ENCODE measurements at places on chromosomes 3 and 15. TPM values are rescaled to one million over a fixed set of nuclear protein-coding genes. Genes with fewer than 3 reads are reported as not detected.
A peak's percentile ranks its signal among the peaks of the same experiment; 100 is the strongest.

DNA sequence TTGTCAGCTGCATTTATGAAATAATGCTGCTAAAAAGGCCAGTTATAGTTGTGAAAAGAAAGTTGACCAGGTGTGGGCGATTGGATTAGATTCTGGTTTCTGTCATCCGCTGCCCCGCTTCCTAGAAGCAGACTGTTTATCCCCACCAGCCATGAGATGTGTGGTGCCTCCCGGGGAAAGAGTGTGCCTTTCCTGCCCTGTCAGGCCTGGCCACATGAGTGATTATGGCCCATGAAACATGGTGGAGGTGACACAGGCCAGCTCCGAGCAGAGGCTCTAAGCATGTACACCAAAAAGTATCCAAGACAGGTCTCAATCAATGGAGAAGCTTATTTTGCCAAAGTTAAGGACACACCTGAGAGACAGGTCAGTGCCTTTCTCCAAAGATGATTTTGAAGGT, 85.4 kb upstream of the ABHD2 start:
- DNase-seq, result no peak
- H3K4me1 ChIP-seq, result peaks cover 4% of the 10 kb centered on the region
- H3K36me3 ChIP-seq, result no peaks in the 10 kb centered on the region
- no peak overlapping the region for H3K4me3 ChIP-seq
- peaks cover 2% of the 10 kb centered on the region for H3K27me3 ChIP-seq
- no peak overlapping the region for H3K27ac ChIP-seq

- H3K27ac ChIP-seq, result no peak overlapping the region
- no peak for DNase-seq
- no peaks in the 10 kb centered on the region for H3K27me3 ChIP-seq
- no peaks in the 10 kb centered on the region for H3K36me3 ChIP-seq
Observed at GRCh38 chr3:39718674-39719595, 90.5 kb upstream of the MYRIP start.

- no peak overlapping the region for H3K4me3 ChIP-seq
- no peak for DNase-seq
- H3K36me3 ChIP-seq, result no peaks in the 10 kb centered on the region
Observed at GRCh38 chr15:70262171-70262570, 164.5 kb upstream of the TLE3 start.

- H3K27me3 ChIP-seq, result no peaks in the 10 kb centered on the region
- H3K4me1 ChIP-seq, result no peaks in the 10 kb centered on the region
Observed at GRCh38 chr15:67415181-67415580, 105.8 kb upstream of the C15orf61 start.

DNA sequence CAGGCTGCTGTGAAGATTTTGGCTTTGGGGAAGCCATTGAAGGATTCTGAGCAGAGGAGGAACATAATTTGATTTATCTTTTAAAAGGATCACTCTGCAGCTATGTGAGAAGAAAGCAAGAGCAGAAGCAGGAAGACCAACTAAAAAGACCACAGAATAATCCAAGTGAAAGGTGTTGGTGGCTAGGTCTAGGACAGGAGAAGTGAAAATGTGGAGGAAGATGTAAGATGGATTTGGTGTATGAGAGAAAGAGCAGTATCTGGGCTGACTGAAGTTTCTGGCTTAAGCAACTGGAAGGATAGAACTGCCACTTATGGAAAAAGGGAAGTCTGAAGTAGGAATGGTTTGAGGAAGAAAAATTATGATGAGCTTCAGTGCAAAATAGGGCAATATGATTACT, 62.0 kb downstream of the SFMBT1 start:
- no peak for DNase-seq
- no peaks in the 10 kb centered on the region for H3K27me3 ChIP-seq
- H3K4me3 ChIP-seq, result peak overlapping the region; percentile 53
- H3K27ac ChIP-seq, result peak overlapping the region; percentile 90

DNA sequence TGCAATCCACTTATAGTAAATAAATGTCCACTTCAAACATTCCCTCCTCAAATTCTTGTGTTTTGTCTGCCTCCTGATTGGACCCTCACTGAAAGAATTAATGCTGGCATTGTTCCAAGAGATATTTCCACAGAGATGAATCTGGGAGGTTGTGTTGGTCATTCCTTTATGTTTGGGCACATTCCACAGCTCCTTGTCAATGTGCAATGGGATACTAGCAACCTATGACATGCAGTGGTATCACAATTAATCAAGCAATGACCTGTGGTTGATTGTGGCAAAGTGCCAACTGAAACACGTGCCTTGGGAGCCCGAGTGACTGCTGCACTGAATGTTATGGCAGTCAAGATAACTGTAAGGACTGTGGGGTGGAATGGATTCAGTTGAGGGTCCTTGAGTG, 55.0 kb upstream of the SNRPN start:
- H3K4me1 ChIP-seq, result no peaks in the 10 kb centered on the region
- no peak for DNase-seq
- no peaks in the 10 kb centered on the region for H3K36me3 ChIP-seq
- no peak overlapping the region for H3K4me3 ChIP-seq
- no peaks in the 10 kb centered on the region for H3K27me3 ChIP-seq
- H3K27ac ChIP-seq, result no peak overlapping the region

GRCh38 chr3:28940994-28941393, 339.9 kb upstream of the RBMS3 start:
- no peak overlapping the region for H3K4me3 ChIP-seq
- no peak for DNase-seq
- no peak overlapping the region for H3K27ac ChIP-seq
- H3K4me1 ChIP-seq, result peaks cover 15% of the 10 kb centered on the region
- H3K36me3 ChIP-seq, result no peaks in the 10 kb centered on the region

- H3K36me3 ChIP-seq, result peaks cover 3% of the 10 kb centered on the region
- peaks cover 28% of the 10 kb centered on the region for H3K27me3 ChIP-seq
- H3K4me1 ChIP-seq, result peaks cover 6% of the 10 kb centered on the region
- peak; percentile 63 for DNase-seq
- H3K4me3 ChIP-seq, result peak overlapping the region; percentile 17
Observed at GRCh38 chr3:51955893-51956770, 951 bp downstream of the GPR62 start.

- H3K4me1 ChIP-seq, result no peaks in the 10 kb centered on the region
- H3K27ac ChIP-seq, result no peak overlapping the region
- DNase-seq, result no peak
- no peaks in the 10 kb centered on the region for H3K27me3 ChIP-seq
- H3K36me3 ChIP-seq, result no peaks in the 10 kb centered on the region
- no peak overlapping the region for H3K4me3 ChIP-seq
Observed at GRCh38 chr3:182486463-182486862, 306.8 kb upstream of the ATP11B start.

DNA sequence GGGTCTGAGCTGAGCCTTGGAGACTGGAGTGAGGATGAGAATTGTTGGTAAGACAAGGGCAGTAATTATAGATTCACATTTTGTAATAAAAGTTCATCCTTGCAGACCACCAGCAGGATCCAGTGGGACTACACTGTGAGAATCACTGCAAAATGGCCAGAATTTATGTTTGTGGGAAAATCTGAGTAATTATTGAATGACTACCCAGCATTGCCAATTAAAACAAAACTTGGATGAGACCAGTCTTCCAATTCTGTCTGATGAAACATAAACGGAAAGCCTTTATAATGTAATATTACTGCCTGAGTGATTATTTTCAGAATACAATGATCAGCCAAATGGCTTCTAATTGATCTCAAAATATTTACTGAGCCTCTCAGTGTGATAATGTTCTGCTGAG, 323.3 kb upstream of the C2CD4B start:
- no peaks in the 10 kb centered on the region for H3K4me1 ChIP-seq
- peaks cover 4% of the 10 kb centered on the region for H3K27me3 ChIP-seq

DNA sequence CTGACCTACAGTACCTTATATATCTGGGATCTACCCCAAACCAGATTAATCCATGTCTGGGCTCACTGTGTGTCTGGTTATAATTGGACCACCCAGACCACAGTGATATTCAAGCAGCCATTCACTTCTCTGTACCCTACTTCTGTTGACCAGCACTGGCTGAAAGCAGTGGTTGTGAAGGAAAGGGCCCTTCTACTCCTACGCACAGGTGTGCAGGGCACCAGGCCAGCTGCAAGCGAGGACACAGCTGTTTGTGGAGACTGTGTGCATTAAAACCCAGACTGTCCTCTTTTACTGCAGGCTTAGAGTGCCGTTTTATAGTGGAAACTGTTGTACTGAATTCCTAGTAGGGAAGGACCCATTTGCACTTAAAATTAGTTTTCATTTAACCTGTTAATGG, 29.5 kb downstream of the CTDSPL start:
- H3K4me1 ChIP-seq, result no peaks in the 10 kb centered on the region
- H3K27ac ChIP-seq, result no peak overlapping the region
- no peak overlapping the region for H3K4me3 ChIP-seq

DNA sequence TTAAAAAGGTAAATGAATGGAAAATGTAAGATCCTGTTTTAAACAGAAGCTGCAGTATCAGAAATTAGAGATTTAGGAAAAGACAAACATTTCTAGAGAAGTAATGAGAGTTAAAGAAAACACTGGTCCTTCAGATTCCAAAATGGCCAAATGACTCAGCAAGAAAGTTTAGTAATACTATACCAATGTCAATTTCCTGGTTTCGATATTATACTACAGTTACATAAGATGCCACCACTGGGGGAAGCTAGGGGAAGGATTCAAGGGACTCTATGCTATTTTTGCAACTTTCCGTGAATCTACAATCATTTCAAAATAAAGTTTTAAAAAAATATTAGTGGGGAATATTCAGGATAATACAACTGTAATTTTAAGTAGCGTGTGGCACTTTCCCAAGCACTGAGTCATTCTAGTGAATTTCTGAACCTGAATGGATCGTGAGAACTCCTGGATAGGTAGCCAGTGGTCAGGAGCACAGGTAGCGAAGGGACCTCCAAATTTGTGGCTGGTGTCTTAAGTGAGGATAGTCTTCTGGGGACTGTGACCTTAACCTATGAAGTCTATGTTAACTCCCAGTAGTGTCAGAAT, 37.6 kb downstream of the TMCC1 start:
- H3K36me3 ChIP-seq, result peaks cover 35% of the 10 kb centered on the region
- no peak for DNase-seq

- peaks cover 38% of the 10 kb centered on the region for H3K4me1 ChIP-seq
- H3K36me3 ChIP-seq, result no peaks in the 10 kb centered on the region
- no peak for DNase-seq
- no peak overlapping the region for H3K27ac ChIP-seq
- H3K4me3 ChIP-seq, result no peak overlapping the region
Observed at GRCh38 chr3:58049143-58049785, 41.0 kb downstream of the FLNB start.

DNA sequence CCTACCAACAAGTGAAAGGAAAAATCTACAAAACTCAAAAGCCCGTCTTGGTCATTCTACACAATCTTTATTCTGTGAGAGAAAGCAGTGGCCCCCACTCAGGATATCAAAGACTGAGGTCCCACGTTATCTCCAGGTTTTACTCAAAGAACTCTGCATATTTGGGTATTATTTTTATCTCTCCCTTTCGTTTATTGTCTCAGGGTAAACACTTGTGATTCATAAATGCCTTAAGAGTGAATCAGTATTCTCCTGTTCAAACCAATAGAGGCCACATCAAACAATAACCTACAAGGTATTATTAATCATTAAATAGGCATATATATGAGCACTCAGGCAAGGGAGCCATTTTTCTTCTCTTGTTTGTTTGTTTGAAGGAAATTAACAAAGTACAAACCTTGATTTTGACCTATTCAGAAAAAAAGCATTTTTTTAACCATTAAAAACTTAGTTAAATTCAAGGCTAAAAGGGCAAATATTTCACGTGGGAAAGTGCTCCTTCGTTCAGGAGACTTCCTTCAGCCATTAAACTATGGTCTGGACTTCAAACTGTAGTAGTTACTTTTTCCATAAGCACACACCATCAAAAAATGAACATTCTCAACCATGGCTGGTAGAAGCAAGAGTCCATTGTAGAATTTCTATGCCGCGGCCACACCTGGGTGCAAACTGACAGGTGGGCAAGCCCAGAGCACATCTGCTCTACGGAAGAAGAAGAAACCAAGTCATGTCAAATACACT, 13.9 kb upstream of the HES1 start:
- no peaks in the 10 kb centered on the region for H3K4me1 ChIP-seq
- H3K27me3 ChIP-seq, result peaks cover 26% of the 10 kb centered on the region
- no peak overlapping the region for H3K27ac ChIP-seq
- H3K36me3 ChIP-seq, result no peaks in the 10 kb centered on the region
- H3K4me3 ChIP-seq, result no peak overlapping the region

DNA sequence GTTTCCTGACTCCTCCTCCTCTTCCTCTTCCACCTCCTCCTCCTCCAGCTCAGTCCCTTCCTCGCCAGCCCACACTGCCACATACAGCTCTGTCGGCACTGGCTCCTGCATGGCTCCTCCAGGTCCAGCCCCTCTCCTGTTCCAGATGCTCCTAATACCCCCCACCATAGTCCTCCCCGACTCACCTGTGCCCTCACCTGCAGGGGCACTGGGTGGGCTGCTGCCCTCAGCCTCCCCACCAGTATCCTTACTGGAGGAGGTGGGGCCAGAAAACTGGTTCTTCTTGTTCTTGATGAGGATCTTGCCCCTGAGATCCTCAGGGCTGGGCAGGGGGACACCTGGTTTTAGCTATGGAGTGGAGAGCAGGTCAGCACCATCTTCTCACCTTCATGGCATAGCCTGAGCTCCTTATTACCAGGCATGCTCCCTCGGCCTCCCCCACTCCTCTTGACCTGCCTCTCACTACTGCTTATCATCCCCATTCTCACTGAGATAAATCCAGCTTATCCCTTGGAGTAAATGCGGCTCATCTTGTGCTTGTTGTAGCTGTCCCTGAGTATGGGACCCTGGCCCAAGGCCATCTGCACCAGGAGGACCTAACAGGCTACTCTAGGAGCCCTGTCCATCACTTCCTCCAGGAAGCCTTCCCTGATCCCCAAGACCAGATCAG, 11.0 kb downstream of the PLCB2 start:
- DNase-seq, result no peak
- H3K27ac ChIP-seq, result peak overlapping the region; percentile 30
- H3K4me3 ChIP-seq, result no peak overlapping the region
- no peaks in the 10 kb centered on the region for H3K27me3 ChIP-seq
- H3K4me1 ChIP-seq, result no peaks in the 10 kb centered on the region
- H3K36me3 ChIP-seq, result peaks cover 26% of the 10 kb centered on the region

DNA sequence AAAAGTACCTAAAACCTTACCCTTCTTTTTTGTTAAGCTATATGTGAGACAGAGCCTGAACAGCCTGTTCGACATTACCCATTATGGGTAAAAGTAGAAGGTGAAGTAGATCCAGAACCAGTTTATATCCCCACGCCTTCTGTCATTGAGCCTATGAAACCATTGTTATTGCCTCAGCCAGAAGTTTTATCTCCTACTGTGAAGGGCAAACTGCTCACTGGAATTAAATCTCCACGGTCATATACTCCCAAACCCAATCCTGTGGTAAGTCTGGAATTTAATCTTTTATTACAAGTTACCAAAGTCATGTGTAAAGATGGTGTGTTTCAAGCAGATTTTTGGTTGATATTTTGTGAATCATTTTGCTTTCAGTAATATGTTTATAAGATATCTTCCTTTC, 47.1 kb upstream of the MAPKBP1 start:
- no peak for DNase-seq
- no peaks in the 10 kb centered on the region for H3K27me3 ChIP-seq
- no peak overlapping the region for H3K4me3 ChIP-seq
- H3K27ac ChIP-seq, result no peak overlapping the region
- peaks cover 2% of the 10 kb centered on the region for H3K36me3 ChIP-seq
- peaks cover 3% of the 10 kb centered on the region for H3K4me1 ChIP-seq

GRCh38 chr15:71713191-71713809, 97.1 kb upstream of the NR2E3 start:
- peaks cover 1% of the 10 kb centered on the region for H3K4me1 ChIP-seq
- no peaks in the 10 kb centered on the region for H3K36me3 ChIP-seq
- H3K27ac ChIP-seq, result no peak overlapping the region
- H3K4me3 ChIP-seq, result no peak overlapping the region

Gene TERC
- 21.7 TPM for total RNA-seq

Gene RARRES1
- total RNA-seq, result not detected

Gene HHATL
- not detected for total RNA-seq

Gene CCR9
- total RNA-seq, result 0.20 TPM

Gene CCR5
- 2.2 TPM for total RNA-seq

Gene AQP9
- total RNA-seq, result not detected

Gene PPP2R3A
- total RNA-seq, result 0.51 TPM
